ENCODE measurements at places on chromosomes 2 and 18.

GRCh38 chr2:24265212-24265611, 90.4 kb downstream of the FAM228A start:
- DNase-seq: no peak

GRCh38 chr2:231807020-231807419, 20.8 kb downstream of the COPS7B start:
- DNase-seq: no peak

DNA sequence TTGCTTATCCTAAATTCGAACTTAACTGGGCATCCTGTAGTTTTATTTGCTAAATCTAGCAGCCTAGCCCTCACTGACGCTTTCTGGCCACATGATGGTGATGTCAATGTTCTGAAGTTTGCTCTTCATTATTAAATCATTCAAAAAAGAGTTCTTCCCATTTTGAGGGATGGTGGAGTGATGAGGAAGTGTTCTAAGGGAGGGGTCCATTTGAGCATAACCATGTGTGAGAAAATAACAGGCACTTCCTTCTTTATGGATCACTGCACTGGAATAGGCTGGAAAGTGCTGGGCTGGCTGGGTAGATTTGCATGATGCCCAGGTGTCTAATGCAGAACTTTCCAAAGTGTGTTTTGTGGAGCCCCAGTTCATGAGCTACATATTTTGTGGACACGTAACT, 74.2 kb downstream of the TNFRSF11A start:
- DNase-seq: no peak

- no peak for DNase-seq
Measured at GRCh38 chr18:45686891-45687611, 36.9 kb upstream of the SLC14A1 start.

DNA sequence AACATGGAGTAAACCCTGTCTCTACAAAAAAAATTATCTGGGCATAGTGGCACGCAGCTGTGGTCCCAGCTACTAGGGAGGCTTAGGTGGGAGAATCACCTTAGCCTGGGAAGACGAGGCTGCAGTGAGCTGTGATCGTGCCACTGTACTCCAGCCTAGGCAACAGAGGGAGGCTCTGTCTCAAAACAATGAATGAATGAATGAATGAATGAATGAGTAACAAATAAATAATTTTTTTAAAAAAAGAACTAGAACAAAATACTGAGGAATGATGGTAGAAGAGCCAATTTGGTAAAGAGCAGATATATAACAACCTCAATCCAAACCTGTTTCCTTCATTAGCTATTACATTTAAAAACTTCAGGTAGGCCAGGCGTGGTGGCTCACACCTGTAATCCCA, 60.1 kb downstream of the STRN start:
- no peak for DNase-seq

GRCh38 chr2:118524911-118525310, 322.5 kb downstream of the EN1 start:
- DNase-seq: no peak

GRCh38 chr2:149651229-149651628, 63.7 kb upstream of the MMADHC start:
- no peak for DNase-seq

DNA sequence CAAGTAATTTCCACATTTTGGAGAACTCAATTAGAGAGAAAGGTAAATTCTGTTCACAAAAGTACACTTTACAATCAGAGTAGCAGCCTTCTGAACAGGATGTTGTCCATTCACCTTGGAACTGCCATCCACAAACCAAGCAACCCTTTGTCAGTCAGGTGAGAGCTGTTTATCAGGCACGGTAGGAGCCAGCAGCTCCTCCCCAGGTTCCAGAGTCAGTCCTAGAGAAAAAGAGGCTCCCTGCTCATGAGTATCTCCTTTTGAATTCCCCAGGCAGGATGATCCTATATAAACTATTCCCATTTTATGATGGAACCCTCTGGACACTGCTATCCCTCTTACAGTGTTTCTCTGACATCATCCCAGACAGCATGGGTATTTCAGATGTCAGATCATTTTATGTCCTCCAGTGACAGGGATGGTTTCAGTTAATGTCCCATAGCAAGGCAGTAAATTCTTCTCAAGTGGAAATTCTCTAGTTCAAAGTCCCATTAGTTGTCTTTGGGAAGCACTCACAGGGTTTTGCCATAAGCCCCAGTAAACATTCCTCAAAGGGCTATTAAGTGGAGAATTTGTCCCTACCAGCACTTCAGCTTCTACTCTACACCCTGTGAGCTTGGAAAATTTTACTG, 34.5 kb upstream of the CSRNP3 start:
- no peak for DNase-seq

DNA sequence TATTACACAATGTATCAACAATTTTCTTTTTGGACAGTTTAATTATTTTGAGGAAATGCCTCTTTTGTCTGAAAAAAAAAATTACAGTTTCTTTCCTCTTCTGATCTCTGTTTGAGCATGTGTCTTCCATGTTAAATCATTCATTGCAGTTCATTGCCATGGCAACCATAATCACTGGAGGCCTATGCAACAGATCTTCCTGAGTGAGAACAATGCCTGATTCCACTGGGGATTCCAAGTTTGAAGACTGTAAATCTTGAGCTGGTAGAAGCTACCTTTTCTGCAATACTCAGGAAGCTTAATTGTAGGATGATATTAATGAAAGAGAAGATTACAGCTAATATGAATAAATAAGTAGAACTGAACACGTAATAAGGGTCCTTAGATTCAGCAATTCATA, 721.4 kb upstream of the CNTNAP5 start:
- DNase-seq: no peak

DNA sequence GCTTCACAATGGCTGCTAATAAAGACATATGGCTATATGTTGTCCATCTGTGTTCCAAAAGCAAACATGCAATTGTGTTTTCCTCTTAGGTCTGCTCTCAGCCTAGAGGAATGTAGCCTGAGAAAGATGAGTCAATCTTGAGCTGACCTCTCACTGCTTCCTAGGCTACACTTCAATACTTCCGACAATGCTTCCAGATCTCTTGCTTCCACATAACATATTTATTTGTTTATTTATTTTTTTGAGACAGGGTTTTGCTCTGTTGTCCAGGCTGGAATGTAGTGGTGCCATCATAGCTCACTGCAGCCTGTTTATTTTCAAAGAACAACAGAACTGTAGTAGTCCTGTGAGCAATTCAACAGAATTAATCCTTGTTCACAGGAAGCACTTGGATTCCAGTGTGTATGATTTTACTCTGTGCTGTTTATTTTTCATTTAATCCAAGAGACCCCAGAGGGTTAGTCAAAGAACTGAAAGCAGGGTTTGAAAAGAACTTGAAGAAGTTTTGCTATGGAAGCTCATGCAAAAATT, 437.9 kb downstream of the TXNL1 start:
- DNase-seq: no peak

- no peak for DNase-seq
Measured at GRCh38 chr18:27763936-27764335, 413.0 kb downstream of the CDH2 start.
